Fibroblast of skin of right quadriceps (primary cell): ENCODE measurements at places on chromosomes 2 and 18.

- DNase-seq = no peak
Observed at GRCh38 chr2:222747526-222748160, 76.2 kb downstream of the MOGAT1 start.

- no peak for DNase-seq
Observed at GRCh38 chr2:48098539-48098938, 192.2 kb upstream of the FBXO11 start.

DNA sequence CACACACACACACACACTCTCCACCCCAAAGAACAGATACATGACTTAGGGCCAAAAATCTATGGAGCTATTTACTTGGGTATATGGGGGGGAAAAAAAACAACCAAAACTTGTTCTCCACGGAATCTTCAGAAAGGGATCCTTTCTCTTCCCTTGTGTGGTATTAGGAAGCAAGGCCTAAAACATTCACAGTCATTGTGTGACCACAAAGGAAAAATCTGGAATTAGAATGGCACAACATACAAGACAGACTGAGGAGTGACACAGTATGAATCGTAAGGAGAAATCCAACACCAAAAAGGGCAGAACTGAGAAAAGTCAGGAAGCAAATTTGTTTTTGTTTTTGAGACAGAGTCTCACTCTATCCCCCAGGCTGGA is 70.3 kb downstream of the ASXL2 start:
- DNase-seq = peak; percentile 69

GRCh38 chr18:13337369-13337768 is 118.8 kb downstream of the LDLRAD4 start:
- DNase-seq = no peak

DNA sequence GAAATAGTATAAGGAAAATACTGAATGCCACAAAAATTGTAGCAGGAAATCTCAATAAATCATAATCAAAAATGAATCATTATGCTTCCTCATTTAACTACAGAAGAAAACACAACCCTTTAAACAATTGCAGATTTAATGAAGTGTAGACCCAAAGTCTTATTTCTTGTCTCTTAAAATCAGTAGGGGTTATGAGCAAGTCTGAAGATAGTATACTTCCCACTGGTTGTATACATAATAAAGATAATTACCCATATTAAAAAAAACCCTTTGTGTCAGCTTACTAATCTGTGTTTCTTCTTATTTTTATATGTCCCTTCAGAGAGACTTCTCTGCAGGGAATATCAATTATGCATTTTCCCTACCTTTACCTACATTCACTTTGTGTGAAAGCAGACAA is 504.7 kb downstream of the ERBB4 start:
- no peak for DNase-seq

GRCh38 chr2:233663911-233664310 is 7.8 kb upstream of the UGT1A9 start:
- no peak for DNase-seq

GRCh38 chr2:56681659-56682396 is 498.0 kb downstream of the CCDC85A start:
- DNase-seq = peak; percentile 84

GRCh38 chr2:56133441-56133840 is 50.3 kb upstream of the CCDC85A start:
- DNase-seq = no peak
